ENCODE measurements at places on chromosomes 11 and 22.

DNA sequence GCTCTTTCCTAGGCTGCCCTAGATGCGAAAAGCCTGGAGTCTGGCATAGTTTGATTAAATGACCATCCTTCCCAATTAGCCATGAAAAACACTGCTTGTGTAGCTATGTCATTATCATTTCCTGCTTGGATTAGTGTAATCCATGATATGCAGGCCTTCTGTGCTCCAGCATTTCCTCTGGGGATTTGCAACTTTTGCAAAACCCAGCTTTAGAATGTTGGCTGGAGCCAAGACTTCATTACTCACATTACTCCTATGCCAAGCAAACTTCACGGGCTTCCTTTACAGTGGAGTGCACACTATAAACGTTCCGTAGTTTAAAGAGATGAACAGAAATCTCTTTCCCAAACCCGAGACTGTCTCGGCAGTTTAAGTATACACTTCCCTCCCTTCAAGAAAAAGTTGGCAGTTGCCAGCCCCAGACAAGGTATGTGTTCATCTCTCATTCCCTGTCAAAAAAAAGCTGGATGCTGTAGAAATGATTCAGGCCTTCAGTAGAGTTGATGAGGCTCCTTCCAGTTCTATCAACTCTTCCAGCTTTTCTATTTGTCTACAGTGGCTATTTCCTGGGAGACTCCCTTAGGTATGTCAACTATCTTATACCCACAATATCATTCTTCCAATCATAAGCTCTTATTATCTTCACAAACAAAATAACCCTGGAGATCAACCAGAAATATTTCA, 180.0 kb downstream of the MAML2 start:
- peak; percentile 65 for DNase-seq

GRCh38 chr11:44162662-44163061, 67.2 kb downstream of the EXT2 start:
- no peak for DNase-seq

DNA sequence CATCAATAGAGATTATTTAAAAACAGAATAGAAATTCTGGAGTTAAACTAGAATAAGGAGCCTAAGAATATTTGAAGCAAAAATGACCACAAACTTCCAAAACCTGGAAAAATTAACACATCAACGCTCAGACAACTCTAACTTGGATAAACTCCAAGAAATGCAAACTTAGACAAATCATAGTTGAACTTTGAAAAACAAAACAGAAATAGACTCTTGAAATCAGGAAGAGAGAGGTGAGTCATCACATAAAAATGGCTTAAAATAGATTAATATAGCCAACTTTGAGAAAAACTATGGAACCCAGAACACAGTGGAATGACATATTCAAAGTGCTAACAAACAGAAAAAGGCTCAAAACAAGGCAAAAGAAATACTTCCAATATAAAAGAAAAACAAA, 974.2 kb downstream of the JRKL start:
- no peak for DNase-seq

DNA sequence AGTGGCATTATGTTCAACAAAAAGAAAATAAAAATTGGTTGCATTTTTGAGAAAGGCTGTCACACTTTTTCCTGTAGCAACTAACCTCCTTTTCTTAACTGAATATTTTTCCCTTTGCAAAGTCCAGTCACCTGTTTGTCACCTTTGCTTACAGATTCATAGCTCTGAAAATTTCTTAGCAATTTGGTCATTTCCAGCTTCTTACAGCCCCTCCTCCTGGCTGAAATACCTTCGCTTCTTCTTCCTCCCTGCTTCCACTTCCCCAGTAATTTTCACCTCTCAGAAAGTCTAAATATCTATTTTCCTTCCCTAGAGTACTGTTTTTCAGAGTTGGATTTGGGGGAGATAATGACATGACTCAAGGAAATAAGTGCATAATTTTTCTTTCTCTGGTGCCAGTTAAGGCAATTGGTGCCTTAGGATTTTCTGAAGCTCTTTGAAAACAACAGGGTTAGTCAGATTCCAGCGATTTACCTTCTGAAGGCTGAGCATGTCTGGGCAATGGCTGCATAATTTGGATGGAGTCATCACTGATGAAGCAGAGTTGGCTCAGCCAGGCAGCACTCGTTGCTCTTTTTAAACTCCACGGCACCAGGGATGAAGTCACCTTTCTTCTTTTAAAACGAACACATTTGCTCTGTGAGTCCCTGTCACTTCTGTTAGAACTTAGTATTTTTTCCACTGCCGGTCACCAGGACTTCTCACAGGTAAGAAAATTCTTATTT, 62.1 kb upstream of the AMOTL1 start:
- no peak for DNase-seq
